ENCODE measurements at places on chromosomes 2 and 18. TPM values are rescaled to one million over a fixed set of nuclear protein-coding genes. Genes with fewer than 3 reads are reported as not detected.

GRCh38 chr2:31227711-31228125 lies 6.2 kb upstream of the EHD3 start:
- no peaks in the 10 kb centered on the region for H3K36me3 ChIP-seq
- H3K4me3 ChIP-seq = no peak overlapping the region
- peaks cover 14% of the 10 kb centered on the region for H3K27me3 ChIP-seq
- no peaks in the 10 kb centered on the region for H3K4me1 ChIP-seq

DNA sequence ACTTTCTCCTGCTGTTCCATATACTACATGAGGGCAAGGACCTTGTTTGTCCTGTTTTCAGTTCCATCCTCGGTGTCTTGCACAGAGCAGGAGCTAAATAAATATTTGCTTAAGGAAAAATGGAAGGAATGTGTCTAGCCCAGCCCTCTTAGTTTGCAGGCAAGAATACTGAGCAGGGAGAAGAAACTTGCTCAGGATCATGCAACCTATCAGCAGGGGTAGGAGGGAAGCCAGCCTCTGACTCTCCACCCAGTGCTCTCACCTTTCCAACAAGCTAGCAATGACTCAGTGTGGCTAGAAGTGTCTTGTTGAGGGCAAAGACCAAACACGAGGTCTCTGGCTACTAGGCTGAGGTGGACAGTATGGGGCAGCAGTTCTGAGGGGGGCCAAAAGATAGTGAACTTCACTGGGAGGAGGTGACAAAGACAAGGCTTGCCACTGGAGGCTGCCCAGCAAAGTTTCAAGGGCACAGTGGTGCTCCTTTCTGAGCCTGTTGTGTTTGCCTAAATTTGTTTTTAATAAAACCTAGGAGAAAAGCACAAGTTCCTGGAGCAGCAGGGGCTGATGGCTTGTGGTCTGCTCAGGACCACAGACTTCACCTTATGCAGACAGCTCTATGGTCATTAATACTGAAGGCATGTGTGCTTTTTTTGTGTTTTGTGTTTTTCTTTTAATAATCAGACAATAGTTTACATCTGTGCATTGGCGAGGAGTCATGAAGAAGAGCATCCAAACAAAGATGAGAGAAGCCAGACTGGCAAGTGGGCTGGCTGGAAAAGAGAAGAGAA lies 49.1 kb upstream of the CTAGE1 start:
- peaks cover 69% of the 10 kb centered on the region for H3K4me1 ChIP-seq
- no peaks in the 10 kb centered on the region for H3K36me3 ChIP-seq
- DNase-seq = peak; percentile 87
- peak overlapping the region; percentile 100 for H3K27ac ChIP-seq
- H3K27me3 ChIP-seq = no peaks in the 10 kb centered on the region

PXDN gene
- total RNA-seq = 310 TPM

DNA sequence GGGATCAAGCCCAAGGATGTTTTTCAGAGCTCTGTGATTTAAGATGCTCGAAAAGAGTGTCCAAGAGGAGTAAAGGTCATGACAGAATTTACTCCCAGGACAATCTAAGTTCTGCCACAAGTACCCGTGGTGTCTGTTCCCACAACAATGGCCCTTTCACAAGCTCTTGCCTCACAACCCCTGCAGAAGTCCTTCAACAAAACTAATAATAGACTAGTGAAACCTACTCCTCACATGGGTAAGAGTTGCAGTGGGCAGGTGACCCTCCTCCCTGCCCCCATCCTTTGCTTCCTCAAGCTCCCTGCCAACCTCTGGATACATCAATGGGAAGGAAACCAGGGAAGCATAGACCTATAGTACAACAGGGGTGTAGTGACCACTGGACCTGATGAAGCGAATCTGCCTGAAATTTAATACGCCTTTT lies 34.9 kb downstream of the PTCD3 start:
- no peaks in the 10 kb centered on the region for H3K27me3 ChIP-seq
- no peak for DNase-seq
- H3K27ac ChIP-seq = no peak overlapping the region
- peaks cover 95% of the 10 kb centered on the region for H3K36me3 ChIP-seq
- H3K4me1 ChIP-seq = no peaks in the 10 kb centered on the region
- no peak overlapping the region for H3K4me3 ChIP-seq

DNA sequence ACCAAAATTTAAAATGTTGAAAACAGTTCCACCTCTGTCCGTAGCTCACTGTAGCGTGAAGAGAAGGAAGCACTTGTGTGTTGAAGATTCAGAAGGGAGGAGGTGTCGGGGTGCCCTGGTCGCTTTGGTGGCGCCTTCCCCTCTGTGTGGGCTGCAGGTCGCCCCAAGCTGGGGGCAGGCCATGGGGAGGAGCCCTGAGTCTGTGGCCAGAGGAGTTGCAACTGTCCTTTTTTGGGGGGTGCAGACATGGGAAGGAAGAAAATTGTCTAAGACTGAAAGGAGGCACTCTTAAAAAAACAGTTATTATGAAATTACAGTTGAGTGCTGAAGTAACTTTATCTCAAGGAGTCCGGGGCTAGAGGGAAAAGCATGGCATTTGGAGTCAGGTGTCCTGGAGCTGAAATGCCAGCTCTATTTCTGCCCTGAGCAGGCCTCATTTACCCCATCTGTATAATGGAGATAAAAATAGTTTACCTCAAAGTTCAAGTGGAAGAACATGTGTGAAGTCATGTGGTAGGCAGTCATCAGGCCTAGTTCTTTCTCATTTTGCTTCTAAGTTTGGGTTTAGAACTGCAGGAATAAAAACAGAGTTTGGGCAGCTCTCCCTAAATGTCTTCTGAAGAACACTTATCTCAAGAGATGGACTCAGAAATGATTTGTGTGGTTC lies 82.1 kb downstream of the RNF144A start:
- no peak for DNase-seq
- H3K4me3 ChIP-seq = no peak overlapping the region
- H3K27me3 ChIP-seq = no peaks in the 10 kb centered on the region
- no peak overlapping the region for H3K27ac ChIP-seq

ASB18 gene
- total RNA-seq = 1.1 TPM

All from SJSA1 (cell line).